ENCODE measurements at places on chromosomes 16 and 17. TPM values are rescaled to one million over a fixed set of nuclear protein-coding genes. Genes with fewer than 3 reads are reported as not detected.

EVI2B gene
- 23.1 TPM for total RNA-seq

ICAM2 gene
- 43.7 TPM for total RNA-seq

PSMC5 gene
- total RNA-seq = 85.9 TPM

DHRS7C gene
- total RNA-seq = not detected

CCL7 gene
- not detected for total RNA-seq

RAMP2 gene
- total RNA-seq = 120 TPM

METTL23 gene
- 13.6 TPM for total RNA-seq

PRSS36 gene
- total RNA-seq = 61.8 TPM

CCDC78 gene
- 18.4 TPM for total RNA-seq

EPN3 gene
- not detected for total RNA-seq

TELO2 gene
- total RNA-seq = 44.8 TPM

- no peak overlapping the region for H3K4me3 ChIP-seq
- DNase-seq = no peak
- H3K27ac ChIP-seq = no peak overlapping the region
Observed at GRCh38 chr17:48616717-48617470, 1.8 kb upstream of the HOXB8 start.

GRCh38 chr16:15398618-15399316 lies 3.2 kb downstream of the MPV17L start:
- no peak for DNase-seq
- no peak overlapping the region for H3K4me3 ChIP-seq
- H3K36me3 ChIP-seq = no peaks in the 10 kb centered on the region

- H3K27me3 ChIP-seq = no peaks in the 10 kb centered on the region
- DNase-seq = no peak
- no peaks in the 10 kb centered on the region for H3K36me3 ChIP-seq
- no peak overlapping the region for H3K27ac ChIP-seq
- H3K4me1 ChIP-seq = peaks cover 19% of the 10 kb centered on the region
Observed at GRCh38 chr17:74680941-74681340, 31.8 kb downstream of the CD300LF start.

DNA sequence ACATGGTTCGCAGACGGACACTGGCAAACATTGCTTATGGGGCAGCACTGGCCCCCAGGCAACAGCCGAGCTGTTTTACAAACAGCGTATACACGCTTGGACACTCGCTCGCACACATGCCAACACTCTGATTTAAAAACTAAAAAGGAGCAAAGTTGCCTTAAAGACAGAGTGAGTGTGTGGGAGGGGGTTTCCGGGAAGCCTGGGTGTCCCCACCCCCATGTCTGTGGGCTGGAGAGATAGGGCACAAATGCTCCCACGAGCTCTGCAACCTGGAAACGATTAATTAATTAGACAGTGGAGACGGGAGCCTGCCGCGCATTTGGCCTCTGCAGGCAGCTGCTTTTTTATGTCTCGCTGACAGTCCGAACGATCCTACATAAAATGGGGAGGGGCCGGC lies 107.9 kb upstream of the ZNF469 start:
- H3K36me3 ChIP-seq = no peaks in the 10 kb centered on the region
- H3K27me3 ChIP-seq = no peaks in the 10 kb centered on the region
- H3K4me1 ChIP-seq = no peaks in the 10 kb centered on the region
- H3K4me3 ChIP-seq = no peak overlapping the region

GRCh38 chr17:40432864-40433528 lies 10.3 kb upstream of the IGFBP4 start:
- no peak overlapping the region for H3K4me3 ChIP-seq
- H3K36me3 ChIP-seq = no peaks in the 10 kb centered on the region
- no peaks in the 10 kb centered on the region for H3K27me3 ChIP-seq
- peaks cover 10% of the 10 kb centered on the region for H3K4me1 ChIP-seq
- H3K27ac ChIP-seq = no peak overlapping the region

GRCh38 chr16:50478075-50478772 lies 70.0 kb upstream of the NKD1 start:
- H3K27me3 ChIP-seq = no peaks in the 10 kb centered on the region
- H3K4me1 ChIP-seq = no peaks in the 10 kb centered on the region
- peak; percentile 43 for DNase-seq

DNA sequence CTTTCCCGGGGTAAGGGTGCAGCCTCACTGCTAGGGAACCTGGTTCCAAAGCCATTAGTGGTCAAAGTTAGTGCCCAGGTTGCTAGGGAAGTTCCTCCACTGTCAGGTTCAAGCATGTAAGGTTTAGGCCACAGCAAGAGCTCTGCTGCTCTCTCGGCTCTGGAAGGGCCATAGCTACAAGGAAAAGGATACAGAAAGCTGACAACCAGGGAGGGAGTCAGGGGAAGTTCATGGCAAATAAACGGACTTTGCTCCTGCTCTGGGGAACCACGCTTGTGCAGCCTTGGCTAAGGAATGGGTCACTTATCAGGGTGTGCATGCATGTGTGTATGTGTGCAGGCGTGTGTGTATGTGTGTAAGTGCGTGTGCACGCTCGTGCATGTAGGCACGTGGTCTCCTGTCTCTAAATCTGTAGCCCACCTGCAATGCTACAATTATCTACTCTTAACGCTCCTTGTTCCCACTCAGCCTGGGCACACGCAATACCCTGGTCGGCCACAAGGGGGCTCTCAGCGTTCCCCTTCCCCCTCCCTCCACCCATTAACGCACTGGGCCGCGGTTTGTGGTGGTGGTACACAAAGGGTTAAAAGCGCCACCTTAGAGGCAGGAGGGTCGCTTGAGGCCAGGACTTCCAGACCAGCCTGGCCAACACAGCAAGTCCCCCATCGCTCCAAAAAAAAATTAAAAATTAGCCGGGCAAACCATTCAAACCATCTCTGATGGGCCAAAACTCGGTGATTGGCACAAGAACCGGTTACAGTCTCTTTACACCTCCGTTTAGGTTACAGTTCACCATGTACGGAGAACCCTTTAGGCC lies 48.4 kb upstream of the KDM8 start:
- peaks cover 5% of the 10 kb centered on the region for H3K4me1 ChIP-seq
- no peak overlapping the region for H3K27ac ChIP-seq
- no peak overlapping the region for H3K4me3 ChIP-seq
- peak; percentile 46 for DNase-seq

DNA sequence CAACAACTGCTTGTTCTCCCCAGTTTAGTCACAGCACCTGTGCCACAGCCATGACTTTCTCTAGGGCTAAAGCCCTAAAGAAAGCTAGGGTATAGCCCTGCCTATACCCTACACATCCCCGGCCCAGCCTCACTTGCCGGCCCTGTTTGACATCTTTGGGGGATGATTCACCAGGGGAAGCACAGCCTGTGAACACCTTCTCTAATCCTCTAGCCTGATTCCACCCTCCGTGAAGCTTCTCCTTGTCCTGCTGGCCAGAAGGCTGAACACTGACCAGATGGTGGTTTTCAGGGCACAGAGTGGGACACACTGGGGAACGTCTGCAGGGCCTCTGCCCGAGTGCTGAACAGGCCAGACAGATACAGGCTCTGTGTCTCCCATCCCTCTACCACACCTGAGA lies 6.0 kb downstream of the CLEC16A start:
- H3K36me3 ChIP-seq = no peaks in the 10 kb centered on the region
- H3K4me3 ChIP-seq = no peak overlapping the region
- peaks cover 46% of the 10 kb centered on the region for H3K4me1 ChIP-seq
- DNase-seq = no peak
- peak overlapping the region; percentile 8 for H3K27ac ChIP-seq

GRCh38 chr16:68909099-68909733 lies 65.9 kb downstream of the TANGO6 start:
- H3K27me3 ChIP-seq = no peaks in the 10 kb centered on the region
- no peak for DNase-seq
- H3K4me3 ChIP-seq = no peak overlapping the region

DNA sequence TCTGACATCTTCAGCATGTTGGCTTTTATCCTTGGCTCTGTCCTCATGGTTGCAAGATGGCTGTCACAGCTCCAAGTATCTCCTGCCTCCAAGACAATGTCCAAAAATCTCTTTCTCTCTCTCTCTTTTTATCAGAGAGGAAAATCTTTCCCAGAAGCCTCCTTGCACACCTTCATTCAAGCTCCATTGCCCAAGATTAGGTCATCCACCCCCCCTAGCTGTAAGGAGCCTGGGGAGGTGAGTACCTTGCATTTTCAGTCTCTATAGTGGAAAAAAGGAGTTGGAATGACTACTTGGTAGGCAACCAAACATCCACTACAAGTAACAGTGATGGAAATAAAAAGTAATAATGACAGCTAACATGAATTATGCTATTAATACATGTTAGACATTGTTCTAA lies 22.0 kb upstream of the NSMCE1 start:
- DNase-seq = no peak
- no peak overlapping the region for H3K27ac ChIP-seq
- H3K36me3 ChIP-seq = no peaks in the 10 kb centered on the region
- H3K4me3 ChIP-seq = no peak overlapping the region

DNA sequence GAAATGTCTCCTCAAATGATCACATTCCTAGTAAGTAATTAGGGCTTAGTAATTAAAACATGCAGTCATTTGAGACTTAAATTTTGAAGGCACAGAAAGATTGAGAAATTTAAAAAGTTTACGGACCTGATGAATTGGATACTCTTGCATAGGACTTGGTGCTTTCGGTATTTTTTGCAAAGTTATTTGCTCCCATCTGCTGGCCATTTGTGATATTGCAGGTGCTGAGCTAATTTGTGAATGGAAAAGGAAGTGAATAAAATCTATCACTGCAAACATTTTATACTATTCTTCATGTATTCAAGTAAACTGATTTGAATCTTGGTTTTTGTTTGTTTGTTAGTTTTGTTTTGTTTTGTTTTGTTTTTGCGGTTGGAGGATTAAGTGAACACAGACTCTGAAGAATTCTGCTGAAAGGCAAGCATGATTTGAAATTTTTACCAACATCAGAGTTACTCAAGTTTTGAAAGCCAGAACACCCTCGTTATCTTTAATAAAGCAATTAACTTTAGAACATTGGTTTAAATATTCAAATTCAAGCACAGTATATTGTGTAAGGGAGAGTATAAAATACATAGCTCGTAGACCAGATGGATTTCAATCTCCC lies 689.5 kb upstream of the RBFOX1 start:
- H3K36me3 ChIP-seq = no peaks in the 10 kb centered on the region
- H3K4me3 ChIP-seq = no peak overlapping the region
- no peak for DNase-seq
- H3K27ac ChIP-seq = no peak overlapping the region
- H3K4me1 ChIP-seq = no peaks in the 10 kb centered on the region
- H3K27me3 ChIP-seq = peaks cover 4% of the 10 kb centered on the region

GRCh38 chr16:9170470-9170869 lies 79.0 kb downstream of the HAPSTR1 start:
- no peak for DNase-seq
- no peak overlapping the region for H3K27ac ChIP-seq
- no peaks in the 10 kb centered on the region for H3K27me3 ChIP-seq
- no peaks in the 10 kb centered on the region for H3K36me3 ChIP-seq
- no peaks in the 10 kb centered on the region for H3K4me1 ChIP-seq
- peak overlapping the region; percentile 10 for H3K4me3 ChIP-seq

GRCh38 chr17:38867179-38867967 lies 2.5 kb upstream of the LASP1 start:
- peaks cover 17% of the 10 kb centered on the region for H3K4me1 ChIP-seq
- peak overlapping the region; percentile 99 for H3K27ac ChIP-seq
- H3K36me3 ChIP-seq = no peaks in the 10 kb centered on the region
- no peaks in the 10 kb centered on the region for H3K27me3 ChIP-seq

DNA sequence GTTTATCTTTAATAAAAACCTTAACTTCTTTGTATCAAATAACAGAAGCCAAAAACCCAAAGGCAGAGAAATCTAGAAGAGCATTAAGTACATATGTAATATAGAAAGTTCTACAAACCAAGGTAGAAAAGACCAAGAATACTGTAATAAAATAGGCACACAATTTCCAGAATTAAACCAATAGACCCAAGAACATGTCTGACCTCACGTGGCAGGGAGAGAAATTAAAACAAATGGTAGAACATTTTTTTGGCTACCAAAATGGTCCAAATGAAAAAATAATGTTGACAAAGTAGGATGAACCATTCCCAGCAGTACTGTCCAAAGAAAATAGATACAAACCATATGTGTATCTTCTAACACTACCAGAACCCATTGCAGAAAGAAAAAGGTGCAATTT lies 183.5 kb downstream of the CPPED1 start:
- DNase-seq = no peak
- H3K27me3 ChIP-seq = no peaks in the 10 kb centered on the region
- no peak overlapping the region for H3K4me3 ChIP-seq
- no peaks in the 10 kb centered on the region for H3K4me1 ChIP-seq

GRCh38 chr17:78676412-78677302 lies 99.5 kb upstream of the DNAH17 start:
- no peak for DNase-seq
- no peaks in the 10 kb centered on the region for H3K27me3 ChIP-seq
- H3K4me3 ChIP-seq = no peak overlapping the region
- H3K4me1 ChIP-seq = no peaks in the 10 kb centered on the region
- no peak overlapping the region for H3K27ac ChIP-seq
- peaks cover 44% of the 10 kb centered on the region for H3K36me3 ChIP-seq

- DNase-seq = no peak
- H3K36me3 ChIP-seq = no peaks in the 10 kb centered on the region
- peaks cover 41% of the 10 kb centered on the region for H3K4me1 ChIP-seq
- H3K27me3 ChIP-seq = no peaks in the 10 kb centered on the region
- no peak overlapping the region for H3K4me3 ChIP-seq
Observed at GRCh38 chr17:68459037-68459639, 1.8 kb upstream of the WIPI1 start.

Measured in upper lobe of left lung (tissue), 6 donors.